Activated T-helper 1 cell treated with anti-CD3 and anti-CD28 coated beads, Interleukin-2, amount 50 U/mL, for 16 hours (primary cell): ENCODE measurements at places on chromosomes 16 and 17.

DNA sequence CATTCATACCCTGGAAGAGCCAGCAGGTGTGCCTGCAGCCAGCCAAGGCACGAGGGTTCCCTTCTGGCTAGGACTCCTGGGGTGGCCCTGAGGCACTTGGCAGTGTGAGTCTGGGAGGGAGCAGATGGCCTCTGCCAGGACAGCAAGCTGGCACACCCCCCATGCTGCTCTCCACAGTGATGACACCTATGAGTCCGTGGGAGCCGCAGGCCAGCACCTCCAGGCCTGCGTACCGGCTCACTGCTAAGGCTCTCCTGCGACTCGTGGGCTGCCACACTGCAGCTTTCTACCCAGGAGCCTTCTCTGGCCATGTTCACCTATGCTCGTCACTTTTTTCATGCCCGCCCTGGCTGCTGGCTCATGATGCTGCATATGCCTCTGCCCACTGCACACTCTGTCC is 68.1 kb downstream of the NDEL1 start:
- DNase-seq = no peak

DNA sequence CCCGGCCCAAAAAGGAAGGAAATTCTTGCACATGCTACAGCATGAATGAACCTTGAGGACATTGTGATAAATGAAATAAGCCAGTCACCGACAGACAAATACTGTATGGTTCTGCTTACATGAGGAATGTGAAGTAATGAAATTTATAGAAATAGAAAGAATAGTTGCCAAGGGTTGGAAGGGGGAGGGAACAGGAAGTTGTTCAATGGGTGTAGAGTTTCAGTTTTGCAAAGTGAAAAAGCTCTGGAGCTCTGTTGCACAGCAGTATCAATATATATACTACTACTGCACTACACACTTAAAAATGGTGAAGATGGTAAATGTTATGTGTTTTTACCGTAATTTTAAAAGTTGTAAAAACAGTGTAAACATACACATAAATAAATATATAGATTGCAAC is 43.7 kb downstream of the PKD1L3 start:
- no peak for DNase-seq

GRCh38 chr17:68356520-68356919 is 65.2 kb downstream of the ARSG start:
- peak; percentile 12 for DNase-seq

DNA sequence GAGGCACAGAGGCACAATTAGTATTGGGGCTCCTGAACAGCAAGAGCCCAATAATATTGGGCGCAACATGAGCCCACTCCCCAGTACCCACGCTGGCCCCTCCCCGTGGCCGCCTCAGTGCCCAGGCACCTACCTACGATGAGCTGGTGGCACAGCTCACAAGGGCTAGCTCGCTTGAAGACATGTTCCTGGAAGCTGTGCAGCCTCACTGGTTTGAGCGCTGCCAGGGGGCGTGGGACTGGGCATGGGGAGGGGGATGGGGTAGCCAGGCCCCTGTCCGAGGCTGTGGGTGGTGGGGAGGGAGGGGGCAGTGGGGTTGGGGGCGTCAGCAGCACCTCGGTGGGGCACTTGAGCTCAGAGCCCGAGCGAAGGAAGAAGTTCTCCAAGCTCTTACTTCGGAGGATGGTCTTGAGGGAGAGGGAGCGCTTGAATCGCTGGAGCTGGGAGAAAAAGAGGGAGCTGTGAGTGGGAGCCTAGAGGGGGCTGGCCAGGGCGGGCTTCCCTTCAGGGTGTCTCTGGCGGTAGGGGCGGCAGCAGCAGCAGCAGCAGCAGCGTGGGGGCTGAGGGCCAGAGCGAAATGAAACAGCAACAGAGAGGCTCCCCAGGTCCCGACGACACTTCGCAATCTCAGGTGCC is 7.9 kb downstream of the STAC2 start:
- DNase-seq = no peak

GRCh38 chr16:67548265-67549126 is 13.8 kb upstream of the CTCF start:
- DNase-seq = no peak

- DNase-seq = no peak
Measured at GRCh38 chr17:1686086-1686485, 1.4 kb upstream of the PRPF8 start.

- DNase-seq = no peak
Measured at GRCh38 chr17:81294512-81295030, 536 bp downstream of the SLC38A10 start.

- no peak for DNase-seq
Measured at GRCh38 chr17:27631897-27632725, 1.1 kb downstream of the LGALS9 start.

DNA sequence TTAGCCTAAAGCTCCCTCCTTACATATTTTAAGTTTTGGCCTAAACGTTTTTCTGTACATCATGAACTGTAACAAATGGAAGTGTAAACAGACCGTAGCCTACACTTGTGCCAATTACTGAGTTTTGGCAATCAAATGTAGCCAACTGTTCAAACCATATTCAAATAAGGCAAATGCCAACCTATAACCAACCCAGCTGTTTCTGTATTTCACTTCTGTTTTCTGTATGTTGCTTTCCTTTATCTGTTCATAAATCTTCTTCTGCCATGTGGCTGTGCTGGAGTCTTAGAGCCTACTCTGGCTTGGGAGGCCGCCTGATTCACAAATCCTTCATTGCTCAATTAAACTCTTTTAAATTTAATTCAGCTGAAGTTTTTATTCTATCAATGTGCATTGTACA is 6.9 kb upstream of the C16orf78 start:
- DNase-seq = no peak

GRCh38 chr16:75702242-75702641 is 981 bp upstream of the DUXB start:
- DNase-seq = no peak

DNA sequence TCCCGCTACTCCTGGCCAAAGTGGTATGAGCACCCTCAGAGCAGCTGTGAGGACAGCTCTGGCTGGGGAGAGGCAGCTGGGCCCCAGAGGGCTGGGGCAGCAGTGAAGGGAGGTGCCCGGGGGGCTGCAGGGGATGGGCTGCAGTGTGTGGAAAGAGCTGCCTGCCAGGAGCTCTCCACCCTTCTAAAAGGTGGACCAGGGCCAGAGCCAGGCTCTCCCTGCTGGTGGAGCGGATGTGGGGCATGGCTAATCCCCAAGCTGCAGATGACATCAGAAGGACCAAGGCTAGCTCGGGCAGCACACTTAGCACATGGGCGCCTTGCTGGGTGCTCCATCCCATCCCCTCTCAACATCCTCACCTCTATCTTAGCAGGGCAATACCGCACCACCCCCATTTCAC is 103.1 kb downstream of the SDK2 start:
- DNase-seq = no peak

DNA sequence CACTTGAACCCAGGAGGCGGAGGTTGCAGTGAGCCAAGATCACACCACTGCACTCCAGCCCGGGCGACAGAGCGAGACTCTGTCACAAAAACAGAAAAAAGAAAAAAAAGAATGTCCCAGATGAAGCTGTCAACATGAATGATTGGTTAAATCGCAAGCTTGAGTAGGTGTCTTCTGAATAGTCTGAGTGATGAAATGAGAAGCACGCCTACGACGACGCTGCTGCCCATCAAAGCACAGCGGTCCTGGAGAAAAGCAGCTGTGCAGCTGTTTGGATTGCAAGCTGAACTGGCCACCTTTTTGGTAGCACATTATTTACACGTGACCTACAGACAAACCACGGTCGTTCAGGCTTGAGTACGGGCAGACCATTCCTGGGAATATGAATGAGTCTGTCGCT is 12.5 kb downstream of the ADCY9 start:
- DNase-seq = no peak
